Activated CD4-positive, alpha-beta T cell treated with anti-CD3 and anti-CD28 coated beads for 36 hours (primary cell): ENCODE measurements at places on chromosomes 5 and 9. TPM values are rescaled to one million over a fixed set of nuclear protein-coding genes. Genes with fewer than 3 reads are reported as not detected.
A peak's percentile ranks its signal among the peaks of the same experiment; 100 is the strongest.

The SLC4A9 gene
- total RNA-seq = 0.73 TPM

The CDX1 gene
- not detected for total RNA-seq

- peak; percentile 6 for DNase-seq
Measured at GRCh38 chr9:136852664-136853595, 784 bp downstream of the MAMDC4 start.

DNA sequence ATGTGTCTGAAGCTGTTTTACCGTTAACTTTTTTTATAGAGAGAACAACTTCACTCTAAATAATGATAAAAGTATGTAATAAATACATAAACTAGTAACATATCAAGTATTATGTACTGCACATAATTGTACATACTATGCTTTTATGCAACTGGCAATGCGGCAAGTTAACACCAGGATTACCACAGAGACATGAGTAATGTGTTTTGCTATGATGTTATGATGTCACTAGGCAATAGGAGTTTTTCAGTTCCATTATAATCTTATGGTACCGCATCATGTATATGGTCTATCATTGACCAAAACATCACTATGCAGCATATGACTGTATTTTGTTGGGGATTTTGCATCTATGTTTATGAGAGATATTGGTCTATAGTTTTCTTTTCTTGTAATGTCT, 326.4 kb upstream of the TARS1 start:
- DNase-seq = no peak

DNA sequence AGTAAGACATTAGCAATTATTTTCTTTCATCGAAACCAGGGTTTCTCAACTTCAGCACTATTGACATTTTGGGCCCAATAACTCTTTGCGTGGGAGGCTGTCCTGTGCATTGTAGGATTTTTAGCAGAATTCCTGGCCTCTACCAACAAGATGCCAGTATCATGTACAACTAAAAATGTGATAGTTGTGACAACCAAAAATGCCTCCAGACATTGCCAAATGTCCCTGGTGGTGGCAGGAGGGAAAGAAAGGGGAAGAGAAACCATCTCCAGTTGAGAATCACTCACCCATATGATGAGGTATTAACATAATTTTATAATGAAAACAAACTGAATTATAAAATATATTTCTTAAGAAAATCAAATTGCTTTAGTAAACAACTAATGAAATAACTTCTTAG, 406.1 kb downstream of the RAB3C start:
- DNase-seq = no peak

- DNase-seq = no peak
Measured at GRCh38 chr9:89666950-89667349, 62.1 kb downstream of the GADD45G start.

- DNase-seq = no peak
Measured at GRCh38 chr5:159826351-159827214, 89.7 kb upstream of the ADRA1B start.

DNA sequence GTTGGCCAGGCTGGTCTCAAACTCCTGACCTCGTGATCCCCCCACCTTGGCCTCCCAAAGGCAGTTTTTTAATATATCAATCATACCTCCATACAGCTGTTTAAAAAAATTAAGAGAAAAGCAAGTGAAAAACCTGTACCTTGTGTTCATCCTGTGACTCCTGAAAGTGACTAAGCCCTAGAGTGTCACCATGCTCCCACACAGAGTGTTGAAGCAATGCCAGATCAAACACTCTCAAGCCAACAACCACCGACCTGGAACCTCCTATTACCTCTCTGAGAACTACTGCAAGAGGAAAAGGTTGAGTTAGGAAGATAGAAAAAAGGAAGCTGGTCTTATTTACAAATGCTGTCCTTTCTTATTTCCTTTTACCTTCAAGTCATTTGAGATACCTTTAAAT, 123.5 kb downstream of the RASEF start:
- peak; percentile 12 for DNase-seq
